ENCODE measurements at places on chromosomes 16 and 17.

DNA sequence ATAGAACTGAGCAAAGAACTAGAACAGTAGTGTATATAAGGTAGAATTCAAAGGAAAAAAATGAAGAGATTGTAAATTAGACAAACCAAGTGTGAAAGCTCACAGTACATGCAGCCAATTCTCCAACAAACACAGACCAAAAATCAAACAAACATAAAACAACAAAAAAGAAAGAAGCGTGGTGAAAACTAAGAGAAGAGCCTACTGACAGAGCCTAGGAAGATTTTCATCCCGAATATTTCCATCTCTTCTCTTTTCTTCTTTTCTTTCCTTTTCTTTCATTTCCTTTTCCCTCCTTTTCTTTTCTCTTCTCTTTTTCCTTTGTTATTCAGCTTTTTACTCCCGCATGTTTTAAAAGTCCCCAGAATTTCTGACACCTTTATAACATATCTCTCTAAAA is 1103.6 kb downstream of the CDH8 start:
- no peak for DNase-seq

DNA sequence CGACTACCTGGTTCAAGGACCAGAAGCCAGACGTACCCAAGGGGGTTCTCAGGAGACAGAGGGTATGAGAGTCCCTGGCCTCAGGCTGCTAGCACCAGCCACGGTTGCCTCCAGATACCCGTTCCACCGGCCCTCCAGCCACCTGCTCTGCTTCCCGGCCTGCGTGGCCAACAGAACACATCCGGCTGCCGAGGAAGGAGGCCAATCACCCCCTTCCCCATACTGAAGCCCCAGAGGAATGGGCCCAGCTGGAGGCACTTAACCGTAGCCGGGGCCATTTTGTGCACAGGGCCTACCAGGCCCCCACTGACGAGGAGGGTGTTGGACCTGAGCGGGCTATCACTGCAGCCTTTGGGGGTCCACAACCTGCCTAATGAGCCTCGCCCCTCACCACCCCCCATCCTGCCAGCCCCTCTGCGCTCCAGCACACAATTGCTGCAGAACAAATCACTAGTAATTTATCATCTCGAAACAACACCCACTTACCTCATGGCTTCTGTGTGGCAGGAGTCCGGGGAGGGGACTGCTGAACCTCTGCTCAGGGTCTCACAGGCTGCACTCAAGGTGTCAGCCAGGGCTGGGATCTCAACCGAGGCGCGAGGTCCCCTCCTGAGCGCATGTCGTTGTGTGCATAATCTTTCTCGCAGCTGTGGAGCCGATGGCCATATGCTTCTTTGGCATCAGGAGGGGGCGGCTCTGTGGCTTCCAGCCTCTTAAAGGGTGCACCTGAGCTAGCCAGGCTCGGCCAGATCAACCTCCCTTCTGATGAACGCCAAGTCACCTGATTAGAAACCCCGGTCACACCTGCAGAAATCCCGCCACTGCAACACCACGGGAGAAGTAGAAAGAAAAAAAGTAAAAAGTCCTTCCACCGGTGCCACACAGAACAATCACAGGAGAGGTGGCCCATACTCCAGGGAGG is 10.1 kb upstream of the KREMEN2 start:
- DNase-seq = no peak

GRCh38 chr17:3982541-3983017 is 18.3 kb upstream of the ATP2A3 start:
- no peak for DNase-seq

DNA sequence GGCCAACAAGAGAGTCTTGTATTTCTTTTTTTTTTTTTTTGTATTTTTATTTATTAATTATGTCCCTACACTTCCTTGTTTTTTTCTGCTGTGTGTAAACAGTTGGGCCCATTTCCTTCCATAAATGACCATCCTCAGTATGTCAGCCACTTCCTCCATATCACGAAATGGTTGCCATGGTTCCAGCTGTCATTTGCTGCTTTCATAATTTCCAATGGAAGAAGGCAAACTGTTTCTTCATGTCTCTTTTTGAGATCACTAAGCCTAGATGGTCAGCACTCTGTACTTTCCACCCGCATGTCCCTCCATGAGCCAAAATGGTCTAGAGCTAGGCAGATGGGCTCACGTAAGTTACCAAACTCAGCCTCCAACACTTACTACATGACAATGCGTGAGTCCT is 133.5 kb upstream of the FOXF1 start:
- no peak for DNase-seq

GRCh38 chr16:2969545-2970521 is 685 bp downstream of the PAQR4 start:
- DNase-seq = peak; percentile 70

DNA sequence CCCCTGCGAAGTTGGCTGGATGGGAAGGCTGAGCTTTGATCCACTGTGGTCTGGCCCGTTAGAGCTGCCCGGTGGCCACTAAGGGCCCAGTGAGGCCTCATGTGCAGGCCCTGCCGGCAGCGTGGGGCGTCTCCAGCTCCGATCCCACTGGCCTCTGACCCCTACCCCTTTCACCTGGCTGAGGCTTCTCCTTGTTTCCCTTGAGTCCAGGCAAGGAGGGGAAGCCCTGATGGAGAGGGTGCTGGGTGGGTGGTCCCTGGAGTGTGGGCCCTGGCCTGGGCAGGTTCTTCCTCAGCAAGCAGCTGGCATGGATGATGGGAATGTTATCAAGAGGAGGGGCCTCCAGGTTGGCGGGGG is 356.8 kb downstream of the SEC14L1 start:
- no peak for DNase-seq

DNA sequence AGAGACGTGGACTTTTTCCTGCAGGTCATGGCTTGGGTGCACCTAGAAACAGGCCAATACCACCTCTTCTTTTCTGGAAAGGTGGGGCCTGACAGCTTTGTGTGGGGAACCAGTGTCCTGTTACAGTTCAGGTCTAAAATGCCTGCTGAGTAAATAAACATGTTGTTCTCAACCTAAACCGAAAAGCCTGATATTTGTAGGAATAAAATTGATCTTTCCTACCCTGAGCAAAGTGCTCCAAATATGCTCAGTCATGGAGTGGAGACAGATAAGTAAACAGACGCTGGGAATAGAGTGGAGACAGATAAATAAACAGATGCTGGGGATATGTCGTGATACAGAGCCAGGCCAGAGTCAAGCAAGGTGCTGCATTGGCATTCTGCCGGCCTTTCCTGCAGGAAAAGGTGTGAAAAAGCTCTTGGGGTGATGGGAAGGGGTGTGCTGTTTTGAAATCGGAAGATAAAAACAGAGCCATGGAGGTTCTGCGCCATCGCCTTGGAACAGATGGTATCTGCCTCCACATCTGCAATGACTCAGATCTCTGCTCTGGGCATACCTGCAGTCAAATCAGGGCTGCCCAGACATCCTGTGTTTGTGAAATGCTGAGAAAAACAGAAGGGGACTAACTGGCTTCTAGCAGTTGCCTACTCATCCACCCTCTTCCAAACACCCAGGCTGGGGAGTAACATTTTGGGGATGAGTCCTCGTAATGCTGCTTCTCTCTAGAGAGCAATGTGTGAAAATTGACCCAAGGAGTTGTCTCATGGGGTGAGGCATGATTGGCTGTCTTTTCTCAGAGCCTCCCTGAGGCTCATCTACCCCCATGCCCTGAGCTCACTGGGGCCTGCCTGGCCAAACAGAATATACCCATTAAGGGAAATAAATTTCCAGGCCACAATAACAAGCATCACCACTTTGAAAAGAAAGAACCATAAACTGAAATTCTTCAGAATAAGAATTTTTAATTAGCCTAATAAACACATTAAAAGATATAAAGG is 16.8 kb upstream of the TRPV2 start:
- DNase-seq = no peak

DNA sequence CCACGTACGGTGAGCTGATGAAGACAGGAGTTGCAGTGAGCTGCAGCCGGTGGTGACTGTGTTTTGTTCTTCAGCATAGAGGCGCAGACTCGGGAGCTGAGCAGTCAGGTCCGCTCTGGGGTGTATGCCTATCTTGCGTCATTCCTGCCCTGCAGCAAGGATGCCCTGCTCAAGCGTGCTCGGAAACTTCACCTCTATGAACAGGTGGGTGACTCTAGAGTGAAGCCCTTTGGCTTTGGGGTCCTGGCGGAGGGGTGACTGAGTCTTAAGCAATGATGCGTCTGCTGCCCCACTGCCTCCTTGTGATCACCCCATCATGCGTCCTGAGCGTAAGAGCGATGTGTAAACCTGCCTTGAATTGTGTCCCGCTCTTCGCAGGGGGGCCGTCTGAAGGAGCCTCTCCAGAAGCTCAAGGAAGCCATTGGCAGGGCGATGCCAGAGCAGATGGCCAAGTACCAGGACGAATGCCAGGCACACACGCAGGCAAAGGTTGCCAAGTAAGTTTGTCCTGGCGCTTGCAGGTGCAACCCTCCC is 22.9 kb downstream of the UBN1 start:
- no peak for DNase-seq

- no peak for DNase-seq
Measured at GRCh38 chr16:52237823-52238222, 309.1 kb downstream of the TOX3 start.

- DNase-seq = no peak
Measured at GRCh38 chr16:3589441-3589921, 12.3 kb upstream of the NLRC3 start.

DNA sequence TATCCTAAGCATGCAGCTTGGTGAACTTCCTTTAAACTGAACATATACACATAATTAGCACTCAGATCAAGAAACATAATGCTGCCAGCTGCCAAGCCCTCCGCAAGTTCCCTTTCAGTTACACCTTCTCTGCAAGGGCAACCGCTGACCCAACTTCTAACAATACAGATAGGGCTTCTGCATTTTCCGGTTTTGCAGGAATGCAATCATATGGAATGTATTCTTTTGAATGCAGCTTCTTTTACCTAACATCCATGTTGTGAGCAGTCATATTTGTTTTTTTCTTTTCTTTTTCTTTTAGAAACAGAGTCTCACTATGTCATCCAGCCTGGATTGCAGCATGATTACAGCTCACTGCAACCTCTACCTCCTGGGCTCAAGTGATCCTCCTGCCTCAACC is 110.7 kb downstream of the GSG1L start:
- DNase-seq = no peak

GRCh38 chr17:32239456-32239855 is 26.2 kb upstream of the RHBDL3 start:
- no peak for DNase-seq

Measured in astrocyte of the hippocampus (primary cell).